ENCODE measurements at places on chromosomes 3 and 15.
A peak's percentile ranks its signal among the peaks of the same experiment; 100 is the strongest.

DNA sequence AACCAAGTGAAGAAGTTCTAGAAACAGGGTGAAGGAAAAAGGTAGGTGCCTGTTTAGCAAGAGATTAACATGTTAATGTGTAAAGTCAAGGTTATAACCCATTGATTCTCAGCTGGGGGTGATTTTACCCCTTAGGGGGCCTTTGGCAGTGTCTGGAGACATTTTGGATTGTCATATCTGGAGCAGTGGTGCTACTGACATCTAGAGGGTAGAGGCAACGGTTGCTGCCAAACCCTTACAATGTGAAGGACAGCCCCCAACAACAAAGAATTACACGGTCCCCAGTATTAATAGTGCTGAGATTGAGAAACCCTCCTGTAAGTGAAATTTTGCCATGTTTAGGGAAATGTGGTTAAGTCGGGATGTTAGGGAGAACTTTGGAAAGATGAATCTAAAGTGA lies 74.7 kb downstream of the CRYBG3 start:
- no peak for DNase-seq

- DNase-seq, result no peak
Observed at GRCh38 chr3:52228751-52229291, 3.4 kb upstream of the TLR9 start.

DNA sequence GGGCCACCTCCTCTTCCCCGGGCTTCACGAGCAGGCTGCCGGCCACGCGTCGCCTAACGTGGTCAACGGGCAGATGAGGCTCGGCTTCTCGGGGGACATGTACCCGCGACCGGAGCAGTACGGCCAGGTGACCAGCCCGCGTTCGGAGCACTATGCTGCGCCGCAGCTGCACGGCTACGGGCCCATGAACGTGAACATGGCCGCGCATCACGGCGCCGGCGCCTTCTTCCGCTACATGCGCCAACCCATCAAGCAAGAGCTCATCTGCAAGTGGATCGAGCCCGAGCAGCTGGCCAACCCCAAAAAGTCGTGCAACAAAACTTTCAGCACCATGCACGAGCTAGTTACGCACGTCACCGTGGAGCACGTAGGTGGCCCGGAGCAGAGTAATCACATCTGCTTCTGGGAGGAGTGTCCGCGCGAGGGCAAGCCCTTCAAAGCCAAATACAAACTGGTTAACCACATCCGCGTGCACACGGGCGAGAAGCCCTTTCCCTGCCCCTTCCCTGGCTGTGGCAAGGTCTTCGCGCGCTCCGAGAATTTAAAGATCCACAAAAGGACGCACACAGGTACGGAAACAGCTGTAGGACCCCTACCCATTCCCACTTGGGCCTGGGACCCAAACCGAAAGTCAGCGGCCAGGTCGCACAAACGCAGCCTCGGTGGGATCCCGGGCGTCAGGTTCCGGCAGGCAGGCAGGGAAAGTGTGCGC lies 1.5 kb downstream of the ZIC1 start:
- peak; percentile 55 for DNase-seq

DNA sequence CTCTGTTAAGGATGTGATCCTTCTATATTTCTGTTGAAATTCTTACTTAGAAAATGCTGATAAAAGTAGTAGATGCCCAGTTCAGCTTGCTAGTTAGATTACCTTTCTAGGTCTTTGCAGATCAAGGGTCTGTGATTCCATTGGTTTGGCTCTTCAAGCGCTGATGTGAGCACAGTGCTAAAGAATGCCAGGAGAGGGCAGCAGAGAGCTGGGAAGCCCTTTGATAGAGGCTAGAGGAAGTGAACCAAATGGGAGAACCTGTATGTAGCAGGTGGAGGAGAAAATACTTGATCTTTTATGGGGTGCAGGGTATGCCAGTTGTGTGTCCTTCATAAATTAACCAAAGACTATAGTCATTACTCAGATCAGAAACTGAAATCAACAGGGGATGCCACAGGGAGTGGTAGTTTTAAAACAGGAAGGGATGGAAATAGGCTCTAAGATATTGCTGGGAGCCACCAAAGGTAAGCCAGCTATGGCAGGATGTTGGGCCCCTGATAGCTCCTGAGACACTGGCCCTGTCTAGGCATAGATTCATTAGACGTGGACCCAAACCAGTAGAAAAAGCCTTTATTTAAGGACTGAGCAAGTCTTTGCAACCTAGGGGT lies 677.4 kb downstream of the SQOR start:
- peak; percentile 39 for DNase-seq

GRCh38 chr3:47646362-47646761 lies 67.7 kb upstream of the CSPG5 start:
- DNase-seq, result no peak

- no peak for DNase-seq
Observed at GRCh38 chr3:25507811-25508210, 79.7 kb downstream of the RARB start.

DNA sequence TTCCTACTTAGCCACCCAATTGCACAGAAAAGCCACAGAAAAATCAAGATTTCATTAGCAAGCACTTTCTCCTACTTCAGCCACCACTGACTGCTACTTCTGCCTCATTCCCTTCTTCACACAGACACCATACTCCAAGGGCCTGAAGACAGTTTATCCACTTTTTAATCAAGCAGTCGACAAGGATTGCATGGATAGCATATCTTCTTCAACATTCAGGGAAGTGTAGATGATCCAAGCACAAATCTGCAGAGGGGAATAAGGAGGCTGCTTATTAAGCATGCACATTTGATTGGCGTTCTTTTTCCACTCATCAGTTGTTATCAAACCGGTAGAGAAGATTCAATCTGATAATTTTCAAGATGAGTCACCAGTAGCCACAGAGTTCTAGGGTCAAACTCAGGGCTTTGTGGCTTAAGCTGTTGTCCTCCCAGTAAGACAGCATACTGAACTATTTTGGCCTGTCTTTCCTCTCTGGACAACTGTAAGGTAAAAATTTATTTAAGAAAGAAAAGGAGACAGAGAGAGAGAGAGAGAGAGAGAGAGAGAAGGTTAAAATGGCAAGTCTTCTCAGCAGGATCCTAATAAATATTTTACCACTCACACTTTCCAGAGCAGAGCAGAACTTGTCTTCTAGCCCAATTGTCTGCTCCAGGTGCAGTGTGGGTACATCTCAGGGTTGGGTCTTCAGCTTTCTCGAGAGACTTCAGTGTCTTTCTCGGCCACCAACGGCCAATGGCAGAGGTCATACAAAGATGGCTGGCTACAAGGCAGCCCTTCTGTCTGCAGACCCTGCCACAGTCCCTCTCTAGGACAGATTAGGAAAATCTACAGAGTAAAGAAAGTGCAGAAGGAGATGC lies 80.6 kb upstream of the BHLHE40 start:
- peak; percentile 5 for DNase-seq
